ENCODE measurements at places on chromosomes 12 and 14. TPM values are rescaled to one million over a fixed set of nuclear protein-coding genes. Genes with fewer than 3 reads are reported as not detected.

Gene ZDHHC22
- total RNA-seq, result not detected

Gene TESPA1
- total RNA-seq, result not detected

Gene B4GALNT3
- total RNA-seq, result 0.13 TPM

Gene VIPAS39
- total RNA-seq, result 24.9 TPM

Gene KRT73
- not detected for total RNA-seq

Gene OAS2
- total RNA-seq, result 4.2 TPM

Gene LRRC10
- total RNA-seq, result not detected

Gene MIPOL1
- total RNA-seq, result 16.3 TPM

All from smooth muscle cell of the pulmonary artery (primary cell).